ENCODE measurements at places on chromosomes 4 and X.

DNA sequence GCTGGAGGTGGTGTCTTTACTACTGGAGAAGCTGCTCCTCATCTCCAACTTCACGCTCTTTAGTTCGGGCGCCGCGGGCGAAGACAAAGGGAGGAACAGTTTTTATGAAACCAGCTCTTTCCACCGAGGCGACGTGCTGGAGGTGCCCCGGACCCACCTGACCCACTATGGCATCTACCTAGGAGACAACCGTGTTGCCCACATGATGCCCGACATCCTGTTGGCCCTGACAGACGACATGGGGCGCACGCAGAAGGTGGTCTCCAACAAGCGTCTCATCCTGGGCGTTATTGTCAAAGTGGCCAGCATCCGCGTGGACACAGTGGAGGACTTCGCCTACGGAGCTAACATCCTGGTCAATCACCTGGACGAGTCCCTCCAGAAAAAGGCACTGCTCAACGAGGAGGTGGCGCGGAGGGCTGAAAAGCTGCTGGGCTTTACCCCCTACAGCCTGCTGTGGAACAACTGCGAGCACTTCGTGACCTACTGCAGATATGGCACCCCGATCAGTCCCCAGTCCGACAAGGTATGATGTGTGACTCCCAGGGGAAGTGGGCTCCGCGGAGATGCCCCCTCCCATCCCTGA, 634 bp downstream of the LRAT start:
- no peak for DNase-seq

GRCh38 chr4:83382850-83383249, 48.2 kb upstream of the HPSE start:
- no peak for DNase-seq

DNA sequence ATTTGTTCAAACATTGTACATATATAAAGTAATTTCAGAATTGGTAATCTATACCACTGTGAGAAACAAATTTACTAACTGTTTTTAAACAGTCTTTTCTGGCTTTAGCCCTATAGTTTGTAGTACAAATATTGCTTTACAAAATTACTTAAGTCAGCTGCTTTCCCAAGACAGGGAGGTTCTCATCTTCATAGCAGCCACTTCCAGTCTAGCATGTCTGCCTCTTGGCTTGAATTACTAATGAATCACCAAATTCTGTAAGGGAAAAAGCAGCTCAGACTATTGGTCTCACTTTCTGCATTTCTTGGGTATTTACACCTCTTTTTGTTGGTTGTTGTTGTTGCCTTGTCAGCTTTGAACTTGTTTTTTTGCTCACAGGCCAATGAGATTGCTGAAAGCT, 187.2 kb downstream of the NPFFR2 start:
- no peak for DNase-seq

DNA sequence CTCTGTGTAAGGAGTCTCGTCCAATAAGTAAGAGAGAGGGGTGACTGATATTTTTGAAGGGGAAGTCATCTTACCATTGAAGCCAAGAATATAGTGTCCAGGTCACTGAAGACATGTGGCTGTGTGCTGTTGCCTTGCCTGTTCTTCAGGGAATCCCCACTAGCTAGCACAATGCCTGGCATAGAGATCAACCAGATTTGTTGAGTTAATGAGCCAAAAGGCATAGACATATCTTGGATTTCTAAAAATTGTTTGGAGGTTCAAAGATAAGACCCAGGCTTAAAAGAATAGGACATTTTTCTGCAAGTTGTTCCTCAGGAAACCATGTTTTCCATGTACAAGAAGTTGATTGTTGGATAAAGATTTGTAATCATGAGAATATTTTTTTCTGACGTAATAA, 119.3 kb upstream of the DKK2 start:
- no peak for DNase-seq

DNA sequence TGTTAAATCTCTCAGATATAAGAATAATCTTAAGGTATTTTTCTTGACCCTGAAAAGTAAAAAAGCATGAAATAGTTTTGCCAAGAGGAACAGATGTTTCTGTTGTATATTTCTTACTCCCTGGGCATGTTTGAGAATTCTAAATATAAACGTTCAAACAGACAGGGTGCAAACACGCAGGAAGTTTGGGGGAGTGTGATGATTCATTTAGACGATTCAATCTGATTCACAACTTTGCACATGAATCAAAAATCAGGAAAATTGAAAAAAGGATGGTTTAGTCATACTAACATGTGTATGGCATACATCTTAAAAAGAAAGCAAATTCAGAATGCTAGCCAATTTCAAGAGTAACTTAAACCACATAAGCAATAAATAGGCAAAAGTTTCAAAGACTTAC, 340.3 kb upstream of the GRID2 start:
- no peak for DNase-seq

GRCh38 chr4:135244056-135244455, 1042.5 kb upstream of the PABPC4L start:
- DNase-seq = no peak

DNA sequence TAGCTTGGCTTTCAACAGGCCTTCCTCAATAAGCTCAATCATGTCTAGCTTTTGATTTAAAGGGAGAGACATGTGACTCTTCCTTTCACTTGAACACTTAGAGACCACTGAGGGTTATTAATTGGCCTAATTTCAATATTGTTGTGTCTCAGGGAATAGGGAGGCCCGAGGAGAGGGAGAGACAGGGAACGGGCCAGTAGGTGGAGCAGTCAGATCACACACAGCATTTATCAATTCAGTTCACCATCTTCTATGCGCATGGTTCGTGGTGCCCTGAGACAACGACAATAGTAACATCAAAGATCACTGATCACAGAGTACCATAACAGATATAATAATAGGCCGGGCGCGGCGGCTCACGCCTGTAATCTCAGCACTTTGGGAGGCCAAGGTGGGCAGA, 17.8 kb downstream of the ZNF81 start:
- DNase-seq = no peak

DNA sequence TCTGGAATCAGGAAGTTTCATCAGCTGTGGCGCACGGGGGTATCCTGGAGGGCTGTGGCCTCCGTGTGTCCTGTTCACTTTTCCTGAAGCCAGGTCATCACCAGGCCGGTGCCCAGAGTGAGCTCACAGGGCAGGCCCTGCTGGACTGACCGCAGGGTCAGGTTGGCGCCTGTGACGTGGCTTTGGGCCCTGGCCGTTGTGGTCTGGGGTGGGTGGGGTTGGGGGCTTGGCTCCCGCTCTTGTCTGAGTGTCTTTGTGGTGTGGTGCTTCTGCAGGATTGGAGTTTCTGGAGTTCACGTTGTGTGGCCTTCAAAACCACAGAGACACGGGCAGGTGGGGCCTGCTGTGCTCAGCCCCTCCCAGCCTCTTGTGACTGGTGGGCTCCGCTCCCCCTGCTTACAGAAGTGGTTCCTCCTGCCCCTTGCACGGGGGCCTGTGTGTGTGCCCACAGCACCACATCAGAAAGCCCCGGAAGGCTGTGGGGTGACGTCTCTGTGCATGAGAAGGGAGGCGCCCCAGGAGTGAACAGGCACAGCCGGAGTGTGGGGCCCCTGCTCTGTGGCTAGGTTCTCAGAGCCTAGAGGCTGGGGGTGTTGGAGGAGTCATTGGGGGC, 9.5 kb downstream of the RGS12 start:
- DNase-seq = peak; percentile 38

- DNase-seq = peak; percentile 25
Measured at GRCh38 chr4:147736458-147736857, 4.6 kb downstream of the ARHGAP10 start.

GRCh38 chr4:48698029-48698971, 81.8 kb downstream of the FRYL start:
- DNase-seq = no peak

- no peak for DNase-seq
Measured at GRCh38 chr4:169231647-169232262, 39.0 kb downstream of the SH3RF1 start.

GRCh38 chr4:27154706-27155105, 294.1 kb downstream of the STIM2 start:
- DNase-seq = no peak
